Neuronal stem cell (in vitro differentiated cells): ENCODE measurements at places on chromosomes 1 and 21.

GRCh38 chr1:53180226-53180625 lies 16.4 kb upstream of the CPT2 start:
- DNase-seq: no peak

GRCh38 chr1:199751962-199752687 lies 275.4 kb upstream of the NR5A2 start:
- no peak for DNase-seq

- DNase-seq: no peak
These were observed 148.6 kb upstream of the WNT4 start for GRCh38 chr1:22291494-22291893.

GRCh38 chr1:244605835-244606370 lies 47.0 kb upstream of the DESI2 start:
- no peak for DNase-seq

DNA sequence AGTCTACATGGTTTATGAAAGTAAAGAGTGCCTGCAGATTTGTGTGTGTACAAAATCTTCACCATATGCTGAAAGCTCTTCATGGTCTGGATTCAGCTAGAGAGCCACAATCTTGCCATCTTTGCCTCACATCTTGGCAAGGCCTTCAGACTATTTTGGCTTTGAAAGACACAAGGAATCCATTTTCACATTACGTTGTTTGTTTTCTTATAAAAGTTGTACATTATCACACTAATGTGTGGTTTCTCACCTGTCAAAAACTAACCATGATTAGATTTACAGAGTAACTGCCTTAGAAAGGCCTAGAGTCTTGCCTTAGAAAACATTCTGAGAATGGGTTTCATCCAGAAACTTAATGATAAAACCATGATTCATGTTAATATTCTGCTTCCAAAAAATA lies 494.6 kb downstream of the NEGR1 start:
- DNase-seq: no peak

GRCh38 chr1:150582371-150582770 lies 3.0 kb upstream of the MCL1 start:
- DNase-seq: no peak

DNA sequence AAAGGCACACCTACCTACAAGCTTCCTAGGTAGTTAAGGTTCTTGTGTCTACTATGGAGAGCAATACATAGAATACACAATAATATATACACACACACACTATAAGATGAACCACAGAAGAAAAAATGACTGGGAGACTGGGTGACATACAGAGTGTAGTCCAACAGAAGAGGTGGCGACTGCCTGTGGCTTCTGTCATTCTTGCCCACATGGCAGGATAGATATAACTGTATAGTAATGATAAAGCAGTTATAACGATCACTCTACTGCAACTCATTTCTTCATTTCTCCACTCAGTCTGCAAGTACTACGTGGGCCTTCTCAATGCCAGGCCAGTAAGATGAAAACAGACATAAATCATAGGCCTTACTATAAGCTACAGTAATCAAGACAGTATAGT lies 113.8 kb upstream of the EDN2 start:
- DNase-seq: no peak

- no peak for DNase-seq
These were observed 31.1 kb downstream of the KPNA6 start for GRCh38 chr1:32138965-32139364.

GRCh38 chr1:19635646-19636045 lies 8.5 kb upstream of the NBL1 start:
- DNase-seq: no peak

DNA sequence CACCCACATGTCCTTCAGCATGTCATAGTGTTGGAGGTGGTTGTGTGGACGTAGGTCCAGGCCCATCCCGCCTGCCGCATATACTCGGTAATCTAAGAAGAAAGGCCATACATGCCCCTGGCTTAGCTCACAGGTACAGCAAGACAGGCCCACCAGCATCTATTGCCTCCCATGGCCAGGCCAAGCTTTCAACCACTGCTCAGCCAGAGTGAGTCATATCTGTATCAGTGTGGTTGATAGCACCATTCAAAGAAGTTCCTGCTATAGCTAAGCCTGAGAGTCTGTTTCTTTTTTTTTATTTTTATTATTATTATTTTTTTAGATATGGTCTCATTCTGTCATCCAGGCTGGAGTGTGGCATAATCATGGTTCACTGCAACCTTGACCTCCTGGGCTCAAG lies 17.0 kb downstream of the KLHDC8A start:
- no peak for DNase-seq

GRCh38 chr21:27818847-27819246 lies 852.0 kb upstream of the ADAMTS5 start:
- no peak for DNase-seq
